DMS79 treated with DMSO at 0.1 percent for 48 hours (cell line): ENCODE measurements at places on chromosomes 2 and 18.

GRCh38 chr18:12046046-12046750 lies 47.4 kb upstream of the ANKRD62 start:
- DNase-seq, result no peak

GRCh38 chr2:199409759-199410529 lies 47.8 kb downstream of the SATB2 start:
- DNase-seq, result no peak

DNA sequence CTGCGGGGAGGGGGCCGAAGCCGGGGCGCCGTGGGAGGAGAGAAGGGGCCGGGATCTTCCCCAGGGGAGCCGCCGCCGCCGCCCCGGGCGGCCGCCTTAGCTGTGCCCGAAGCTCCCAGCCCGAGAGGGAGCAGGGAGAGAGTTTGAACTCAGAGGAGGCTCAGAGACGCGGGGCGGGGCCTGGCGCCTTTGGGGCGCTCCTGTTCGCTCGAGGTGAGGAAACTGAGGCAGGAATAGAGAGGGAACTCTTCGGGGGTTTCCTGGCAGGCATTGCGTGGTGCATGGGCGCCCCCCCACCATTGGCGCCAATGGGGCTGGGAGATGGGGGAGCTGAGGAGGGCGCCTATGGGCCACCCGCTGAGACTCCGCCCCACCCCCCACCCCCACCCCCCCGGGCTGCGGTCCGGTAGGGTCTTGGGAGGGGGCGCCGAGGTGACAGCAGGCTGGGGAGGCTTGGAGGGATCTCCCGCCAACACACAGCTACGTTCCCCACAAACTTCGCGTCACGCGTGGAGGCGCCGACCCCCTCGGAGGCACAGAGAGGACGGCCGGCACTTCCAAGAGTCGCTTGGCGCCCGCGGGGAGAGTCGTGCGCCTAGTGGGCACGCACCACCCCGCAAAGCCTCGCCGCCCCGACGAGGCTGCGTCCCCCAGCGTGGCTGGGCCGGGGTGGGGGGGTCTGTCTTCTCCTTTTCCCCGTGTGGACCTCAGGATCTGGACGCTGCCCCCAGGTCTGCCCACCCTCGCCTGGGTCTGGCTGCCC lies 680 bp downstream of the CTDSP1 start:
- no peak for DNase-seq

GRCh38 chr2:7027956-7028655 lies 110.9 kb downstream of the RNF144A start:
- DNase-seq, result no peak

GRCh38 chr2:144083211-144083610 lies 436.7 kb downstream of the ZEB2 start:
- DNase-seq, result no peak

DNA sequence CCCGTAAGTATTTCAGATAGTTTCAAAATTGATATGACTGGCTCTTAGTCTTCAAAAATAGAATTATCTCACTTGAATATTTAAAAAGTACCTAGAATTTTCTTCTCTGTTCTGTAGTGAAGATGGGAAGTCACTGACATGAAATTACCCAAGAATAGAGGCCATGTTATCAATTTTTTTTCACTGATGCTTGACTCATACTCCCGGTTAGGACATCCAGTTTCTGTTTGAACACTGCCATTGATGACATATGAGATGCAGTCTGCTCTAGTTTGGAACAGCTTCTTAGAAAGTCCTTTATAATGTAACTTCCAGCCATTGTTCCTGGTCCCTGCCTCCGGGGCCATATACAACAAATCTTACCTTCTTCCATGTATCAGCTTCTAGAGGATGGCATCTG lies 26.0 kb downstream of the MAP3K20 start:
- DNase-seq, result no peak

DNA sequence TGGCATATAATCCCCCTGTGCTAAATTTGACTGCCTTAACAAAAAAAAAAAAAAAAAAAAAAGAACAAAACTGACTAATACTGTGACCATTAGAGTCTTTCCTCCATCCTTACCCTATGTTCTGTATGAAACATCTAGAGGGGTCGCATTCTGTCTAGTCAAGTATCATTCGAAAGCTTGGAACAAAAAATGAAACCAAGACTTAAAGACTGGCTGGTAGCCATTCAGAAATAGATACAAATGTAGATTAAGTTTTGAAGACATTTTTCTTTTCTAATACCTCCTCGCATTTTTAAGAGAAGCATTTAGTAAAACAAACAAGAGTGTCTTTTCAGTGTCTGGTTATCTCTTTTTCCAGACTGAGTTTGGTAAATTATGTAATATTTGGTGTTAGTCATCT lies 66.7 kb downstream of the SPATS2L start:
- DNase-seq, result no peak

GRCh38 chr18:7772510-7772888 lies 205.4 kb downstream of the PTPRM start:
- no peak for DNase-seq

DNA sequence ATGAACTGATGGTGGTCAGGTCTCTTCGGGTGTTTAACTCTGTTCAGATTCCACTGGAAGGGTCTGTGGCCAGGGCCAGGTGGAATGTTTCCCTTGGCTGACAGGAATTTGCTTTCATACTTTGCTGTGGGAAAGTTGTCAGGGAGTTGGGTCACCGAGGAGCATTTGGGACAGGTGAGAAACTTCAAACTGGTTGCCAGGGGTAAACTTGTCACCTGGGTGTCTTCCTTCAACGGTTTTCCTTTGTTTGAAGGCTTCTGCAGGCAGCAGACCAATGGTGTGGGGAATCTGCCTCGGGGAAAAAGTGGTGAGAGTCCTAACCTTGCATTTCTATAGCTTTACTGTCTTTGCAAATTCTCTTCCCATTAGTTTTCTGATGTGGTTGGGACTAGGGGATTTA lies 92.2 kb downstream of the TGFA start:
- DNase-seq, result no peak

GRCh38 chr2:152480821-152481399 lies 145.9 kb downstream of the FMNL2 start:
- DNase-seq, result no peak

GRCh38 chr18:77262643-77263465 lies 13.2 kb downstream of the GALR1 start:
- DNase-seq, result no peak

GRCh38 chr2:144971786-144972335 lies 451.9 kb upstream of the ZEB2 start:
- no peak for DNase-seq

DNA sequence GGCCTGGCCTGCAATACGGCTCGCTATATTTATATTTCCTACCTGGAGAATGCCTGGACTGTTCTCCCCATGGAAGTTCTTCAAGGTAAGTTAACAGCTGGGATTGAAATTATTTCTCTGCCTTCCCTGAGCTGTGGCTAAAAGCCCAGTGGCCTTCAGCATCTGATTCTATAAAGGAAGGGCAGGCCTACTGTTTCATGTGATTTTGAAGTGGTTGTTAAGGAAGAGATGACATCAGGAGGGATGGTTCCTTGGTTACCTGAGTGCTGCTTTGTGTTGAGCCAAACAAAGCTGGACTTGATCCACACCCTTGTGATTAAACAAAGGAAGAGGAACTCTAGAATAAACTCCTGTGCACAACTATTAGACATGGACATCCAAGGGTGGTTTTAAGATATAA lies 61.6 kb downstream of the MFSD6 start:
- peak; percentile 98 for DNase-seq

GRCh38 chr2:96342085-96342484 lies 6.5 kb downstream of the NCAPH start:
- no peak for DNase-seq

GRCh38 chr2:110152943-110153342 lies 37.3 kb upstream of the MALL start:
- DNase-seq, result no peak

- DNase-seq, result no peak
Measured at GRCh38 chr2:163692081-163692480, 43.7 kb downstream of the FIGN start.

DNA sequence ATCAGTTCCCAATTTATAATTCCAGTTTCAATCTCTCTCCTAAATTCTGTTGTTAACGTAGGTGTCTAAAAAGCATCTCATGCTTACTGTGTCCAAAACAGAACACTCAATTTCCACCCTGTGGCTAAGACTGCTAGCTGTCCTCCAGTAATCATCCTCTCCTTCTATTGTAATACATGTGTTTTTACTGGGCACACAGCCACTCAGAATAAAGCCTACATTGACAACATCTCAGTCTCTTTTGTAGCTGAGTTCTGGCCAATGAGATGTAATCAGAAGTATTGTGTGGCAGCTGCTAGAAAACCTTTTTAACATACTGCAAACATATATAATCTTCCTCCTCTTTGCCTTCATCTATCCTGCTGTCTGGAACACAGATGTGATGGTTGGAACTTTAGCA lies 29.4 kb upstream of the TSPYL6 start:
- DNase-seq, result no peak

DNA sequence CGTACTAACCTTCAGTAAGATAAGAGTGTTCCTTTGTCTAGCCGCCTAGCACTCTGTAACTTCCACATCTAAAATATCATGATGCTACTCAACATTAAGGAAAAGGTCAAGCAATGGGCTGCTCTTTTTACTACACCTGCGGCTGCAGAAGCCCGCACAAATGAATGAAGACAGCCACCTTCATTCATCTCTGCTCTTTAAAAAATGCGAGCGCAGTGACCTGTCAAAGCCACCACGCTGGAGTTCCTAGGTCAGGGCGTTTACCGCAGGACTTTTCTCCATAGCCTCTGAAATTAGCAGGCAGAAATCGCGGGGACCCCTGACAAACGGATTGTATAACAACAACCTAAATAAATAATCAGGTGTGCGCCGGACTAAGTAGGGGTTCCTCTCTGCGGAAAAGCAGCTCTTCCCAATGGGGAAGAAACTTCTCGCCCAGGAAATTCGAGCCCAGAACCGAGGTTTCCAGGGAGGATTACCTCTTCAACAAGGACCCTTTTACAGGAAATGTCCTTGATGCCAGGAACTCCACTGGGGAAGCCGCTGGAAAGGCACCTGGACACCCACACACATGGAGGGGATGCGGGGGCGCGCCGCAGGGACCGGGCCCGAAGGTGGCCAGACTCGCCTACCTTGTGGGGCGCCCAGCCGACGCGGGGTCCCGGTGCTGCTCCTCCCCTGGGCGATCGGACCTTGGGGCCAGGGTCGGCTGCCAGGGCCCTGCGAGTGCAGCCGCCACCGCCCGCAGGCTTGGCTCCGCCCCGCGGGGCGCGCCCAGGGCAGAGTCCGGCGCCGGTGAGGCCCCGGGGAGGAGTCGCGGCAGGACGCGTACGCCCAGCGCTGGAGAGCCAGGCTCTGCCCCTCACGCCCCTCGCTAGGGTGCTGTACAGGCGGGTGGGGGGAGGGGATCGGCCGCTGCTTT lies at the start of gene CCDC68:
Gene CCDC68, minus strand, starts transcription at position 758 of the 922 bp plus-strand sequence. CDS start 16,670 bp downstream, outside the sequence.
- DNase-seq, result no peak

DNA sequence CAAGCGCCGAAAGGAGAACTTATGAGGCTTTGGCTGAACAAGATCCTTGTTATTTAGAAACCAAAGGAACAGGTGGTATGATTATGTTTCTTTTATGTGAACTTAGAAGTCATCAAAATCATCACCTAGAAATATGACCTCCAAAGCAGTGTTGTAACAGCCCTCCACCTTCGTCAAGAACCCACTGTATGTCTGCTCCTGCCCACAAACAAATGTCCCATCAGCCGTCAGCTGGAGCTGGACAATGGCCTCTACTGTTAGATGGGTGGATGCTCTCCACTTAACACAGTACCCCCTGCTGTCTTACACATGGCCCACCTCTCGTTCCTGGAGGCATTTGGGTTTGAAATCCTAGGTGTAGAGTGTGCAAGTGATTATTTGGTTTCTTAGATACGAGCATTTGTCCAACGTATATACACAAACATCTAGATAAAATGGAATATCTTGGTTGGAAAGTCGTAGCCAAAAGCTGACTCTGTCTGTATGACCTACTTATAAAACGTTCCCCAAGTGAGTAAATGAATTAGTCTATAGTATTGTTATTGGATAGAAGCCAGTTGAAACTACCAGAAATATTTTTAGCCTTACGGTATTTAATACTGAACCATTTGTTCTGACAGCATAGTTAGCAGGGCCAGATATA lies 113.0 kb downstream of the CRIM1 start:
- DNase-seq, result no peak

- DNase-seq, result no peak
Measured at GRCh38 chr2:13001408-13001807, 284.7 kb downstream of the TRIB2 start.

GRCh38 chr2:26075173-26075572 lies 41.3 kb downstream of the RAB10 start:
- no peak for DNase-seq

GRCh38 chr2:158772306-158773078 lies 22.6 kb upstream of the DAPL1 start:
- no peak for DNase-seq

GRCh38 chr2:158795195-158795924 lies at the start of gene DAPL1:
DAPL1 (plus strand) TSS chr2:158795317; CDS start chr2:158795373, 56 bp downstream.
- DNase-seq, result peak; percentile 83

DNA sequence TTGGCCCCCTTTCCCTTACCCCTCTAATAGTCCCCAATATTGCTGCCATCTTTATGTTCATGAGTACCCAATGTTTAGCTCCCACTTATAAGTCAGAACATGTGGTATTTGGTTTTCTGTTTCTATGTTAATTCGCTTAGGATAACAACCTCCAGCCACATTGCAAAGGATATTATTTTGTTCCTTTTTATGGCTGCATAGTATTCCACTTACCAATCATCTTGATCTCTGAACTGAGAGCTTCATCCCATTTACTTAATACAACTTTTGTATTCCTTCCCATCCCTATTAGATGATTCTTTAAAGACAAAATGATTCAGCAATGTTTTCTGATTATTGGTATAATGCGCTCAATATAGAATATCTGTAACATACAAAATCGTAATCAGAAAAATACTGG lies 36.7 kb downstream of the ARL5A start:
- DNase-seq, result no peak

- DNase-seq, result no peak
Measured at GRCh38 chr2:210303498-210303897, 11.5 kb downstream of the MYL1 start.

DNA sequence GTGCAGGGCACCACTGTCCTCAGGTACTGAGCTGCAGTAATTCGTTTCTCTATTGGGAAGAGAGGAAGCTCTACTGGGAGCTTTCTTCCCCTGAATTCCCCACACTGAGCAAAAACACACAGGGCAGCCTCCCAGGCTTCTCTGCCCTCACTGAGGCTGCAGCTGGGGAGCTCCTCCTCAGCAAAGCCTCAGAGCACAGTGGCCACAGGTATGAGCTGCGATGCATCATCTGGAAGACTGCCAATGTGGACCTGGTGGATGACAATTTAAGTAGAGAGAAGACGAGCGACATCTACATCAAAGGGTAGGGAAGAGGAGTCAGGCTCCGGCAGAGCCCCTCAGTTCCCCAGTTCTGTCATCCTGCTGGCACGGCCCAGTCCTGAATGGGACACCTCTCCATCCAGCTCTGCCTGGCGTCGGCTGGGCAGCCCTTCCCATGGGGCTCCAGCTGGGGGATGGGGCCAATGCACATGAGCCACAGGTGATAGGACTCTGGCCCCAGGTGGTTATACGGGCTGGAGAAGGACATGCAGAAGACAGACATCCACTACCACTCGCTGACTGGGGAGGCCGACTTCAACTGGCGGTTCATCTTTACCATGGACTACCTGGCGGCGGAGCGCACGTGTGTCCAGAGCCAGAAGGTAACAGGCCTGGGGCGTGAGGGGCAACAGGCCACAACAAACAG lies 37.6 kb downstream of the LMAN2L start:
- DNase-seq, result no peak
